ENCODE measurements at places on chromosomes 16 and 17. TPM values are rescaled to one million over a fixed set of nuclear protein-coding genes. Genes with fewer than 3 reads are reported as not detected.

The CBLN1 gene
- total RNA-seq, result not detected

The KRT28 gene
- total RNA-seq, result not detected

The CLDN7 gene
- total RNA-seq, result 1.3 TPM

- H3K4me1 ChIP-seq, result peaks cover 88% of the 10 kb centered on the region
- no peaks in the 10 kb centered on the region for H3K27me3 ChIP-seq
- DNase-seq, result no peak
- H3K4me3 ChIP-seq, result peak overlapping the region; percentile 58
Measured at GRCh38 chr17:40342504-40343218, 21.9 kb downstream of the GJD3 start.

DNA sequence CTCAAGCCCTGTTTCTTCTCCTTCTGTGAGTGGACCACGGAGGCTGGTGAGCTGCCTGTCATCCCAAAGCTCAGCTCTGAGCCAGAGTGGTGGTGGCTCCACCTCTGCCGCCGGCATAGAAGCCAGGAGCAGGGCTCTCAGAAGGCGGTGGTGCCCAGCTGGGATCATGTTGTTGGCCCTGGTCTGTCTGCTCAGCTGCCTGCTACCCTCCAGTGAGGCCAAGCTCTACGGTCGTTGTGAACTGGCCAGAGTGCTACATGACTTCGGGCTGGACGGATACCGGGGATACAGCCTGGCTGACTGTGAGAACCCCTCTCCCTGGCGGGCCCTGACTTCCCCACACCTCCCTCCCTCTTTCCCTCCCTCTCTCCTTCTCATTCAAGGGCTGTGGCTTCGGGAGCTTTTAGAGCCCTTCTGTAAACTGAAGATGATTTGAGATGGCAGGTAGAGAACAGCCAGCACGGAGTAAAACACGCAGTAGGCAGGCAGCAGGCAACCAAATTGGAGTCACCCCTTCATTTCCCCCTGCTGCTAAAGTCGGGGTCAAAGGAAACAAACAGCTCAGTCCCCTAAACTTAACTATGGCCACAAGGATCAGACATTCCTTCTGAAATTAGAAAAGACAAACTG lies 3.9 kb downstream of the SPACA3 start:
- no peak overlapping the region for H3K27ac ChIP-seq
- no peaks in the 10 kb centered on the region for H3K36me3 ChIP-seq
- H3K4me1 ChIP-seq, result peaks cover 4% of the 10 kb centered on the region
- H3K4me3 ChIP-seq, result no peak overlapping the region

DNA sequence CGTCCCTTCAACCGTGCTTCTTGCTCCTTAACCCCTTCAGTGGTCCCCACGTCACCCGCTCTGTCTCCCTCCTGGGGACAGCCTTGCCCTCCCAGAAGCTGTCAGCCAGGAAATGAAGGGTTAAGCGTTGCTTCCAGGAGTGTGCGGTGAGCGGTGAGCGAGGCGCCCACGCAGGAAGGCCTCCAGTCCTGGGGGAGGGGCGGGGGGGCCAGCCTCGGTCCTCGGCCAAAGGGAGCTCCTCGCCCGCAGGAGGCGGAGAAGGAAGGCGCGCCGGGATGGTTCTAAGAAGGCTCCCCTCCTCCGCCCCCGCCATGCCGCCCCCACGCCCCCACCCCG lies 2.3 kb downstream of the RBFOX3 start:
- peaks cover 28% of the 10 kb centered on the region for H3K27me3 ChIP-seq
- no peaks in the 10 kb centered on the region for H3K36me3 ChIP-seq

- peaks cover 41% of the 10 kb centered on the region for H3K4me1 ChIP-seq
- peak overlapping the region; percentile 66 for H3K27ac ChIP-seq
- DNase-seq, result no peak
- peak overlapping the region; percentile 71 for H3K4me3 ChIP-seq
- H3K36me3 ChIP-seq, result peaks cover 5% of the 10 kb centered on the region
- peaks cover 9% of the 10 kb centered on the region for H3K27me3 ChIP-seq
Measured at GRCh38 chr16:67249178-67250044, 632 bp downstream of the SLC9A5 start.

GRCh38 chr16:58022601-58023371 lies 2.8 kb upstream of the MMP15 start:
- no peak overlapping the region for H3K4me3 ChIP-seq
- H3K27ac ChIP-seq, result no peak overlapping the region
- peaks cover 4% of the 10 kb centered on the region for H3K36me3 ChIP-seq
- H3K4me1 ChIP-seq, result peaks cover 21% of the 10 kb centered on the region

DNA sequence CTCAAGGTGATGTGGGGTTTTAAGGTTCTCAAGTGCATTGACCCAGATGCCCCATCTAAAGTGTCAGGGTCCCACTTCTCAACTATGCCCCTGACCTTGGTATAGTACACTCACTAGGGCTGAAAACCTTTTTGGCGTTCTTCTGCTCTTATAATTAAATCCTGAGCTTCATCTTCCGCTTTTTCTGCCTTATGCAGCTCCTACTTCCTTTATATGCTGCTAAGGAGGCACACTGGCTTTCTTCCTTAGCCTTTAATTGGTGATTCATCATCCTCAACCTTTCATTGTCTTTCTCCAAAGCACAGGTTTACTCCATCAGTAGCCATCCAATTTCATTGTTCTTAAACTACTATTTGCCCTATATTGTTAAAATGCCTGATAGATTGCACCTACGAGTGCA lies 5.3 kb upstream of the NF1 start:
- H3K4me3 ChIP-seq, result no peak overlapping the region
- no peaks in the 10 kb centered on the region for H3K36me3 ChIP-seq
- H3K4me1 ChIP-seq, result peaks cover 4% of the 10 kb centered on the region
- H3K27ac ChIP-seq, result no peak overlapping the region
